Activated effector memory CD4-positive, alpha-beta T cell treated with Interleukin-2 at 50 U/mL for 16 hours (primary cell): ENCODE measurements at places on chromosomes 4 and X.

- no peak for DNase-seq
Observed at GRCh38 chrX:889966-890651, 259.5 kb downstream of the SHOX start.

DNA sequence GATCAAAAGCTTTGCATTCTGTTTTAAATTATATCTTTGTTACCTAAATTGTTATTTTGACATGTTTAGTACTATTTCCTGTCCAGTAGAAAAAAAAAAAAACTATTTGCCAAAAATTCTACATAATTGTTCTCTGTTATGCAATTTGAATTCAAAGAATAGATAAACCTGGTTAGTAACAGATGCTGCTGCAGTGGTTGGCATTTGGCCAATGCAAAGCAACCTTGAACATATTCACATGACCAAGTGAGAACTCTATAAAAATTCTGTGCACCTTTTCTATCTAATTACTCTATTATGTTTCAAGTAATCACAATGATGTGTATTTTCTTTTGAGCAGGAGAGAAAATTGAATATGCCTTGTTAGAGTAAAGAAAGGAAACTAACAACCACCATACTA, 1473.4 kb downstream of the RPA4 start:
- no peak for DNase-seq

DNA sequence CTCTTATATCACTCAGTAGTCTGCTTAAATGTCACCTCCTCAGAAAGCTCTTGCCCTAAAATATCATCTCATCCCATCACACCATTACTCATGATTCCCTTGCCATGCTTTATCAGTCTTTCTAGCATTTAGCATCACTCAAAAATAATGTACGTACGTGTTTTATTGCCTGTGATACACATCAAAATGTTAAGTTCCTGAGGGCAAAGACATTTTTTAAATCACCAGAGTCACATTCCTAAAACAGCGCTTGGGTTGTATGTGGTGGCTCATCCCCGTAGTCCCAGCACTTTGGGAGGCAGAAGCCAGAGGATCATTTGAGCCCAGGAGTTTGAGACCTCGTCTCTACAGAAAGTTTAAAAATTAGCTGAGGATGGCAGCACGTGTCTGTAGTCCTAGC, 21.3 kb upstream of the PDLIM5 start:
- no peak for DNase-seq

DNA sequence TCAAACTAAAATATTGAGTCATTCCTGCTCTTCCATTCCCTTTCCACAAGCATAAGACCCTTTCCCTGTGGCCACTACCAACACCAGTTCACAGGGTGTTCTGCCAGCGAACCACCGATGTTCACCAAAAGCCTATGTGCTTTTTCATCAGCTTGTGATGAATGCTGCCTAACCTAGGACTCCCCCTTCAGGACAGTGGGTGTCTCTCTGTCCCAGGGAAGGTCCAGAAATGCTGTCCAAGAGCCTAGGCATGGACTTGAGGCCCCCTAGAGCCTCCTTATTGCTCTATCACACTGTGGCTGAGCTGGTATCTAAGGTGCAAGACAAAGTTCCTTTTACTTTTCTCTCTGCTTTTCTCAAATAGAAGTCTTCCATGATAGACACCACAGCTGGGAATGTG, 1015.6 kb downstream of the PCDH19 start:
- no peak for DNase-seq

DNA sequence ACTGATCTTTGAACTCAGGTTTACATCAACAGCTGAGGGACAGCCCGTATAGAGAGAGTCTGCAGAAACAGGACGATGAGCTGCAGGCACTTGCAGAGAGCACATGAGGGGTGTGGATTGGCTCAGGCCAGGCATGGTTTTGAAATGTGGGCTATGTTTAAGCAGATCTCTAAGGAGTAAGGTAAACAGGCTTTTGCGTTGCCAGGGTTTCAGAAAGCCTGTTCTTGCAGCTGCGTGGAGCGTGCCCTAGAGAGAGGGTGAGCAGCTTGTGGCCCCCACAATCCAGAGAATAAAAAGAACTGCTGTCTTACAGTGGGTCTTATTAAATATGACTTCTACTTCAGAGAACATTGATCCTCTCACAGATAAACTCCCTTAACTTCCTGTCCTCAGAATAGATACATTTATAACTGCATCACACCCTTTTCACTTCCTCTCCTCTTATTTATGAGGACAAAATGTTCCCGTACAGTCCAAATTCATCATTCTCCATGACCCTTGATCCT, 64.1 kb downstream of the TMA16 start:
- no peak for DNase-seq

- no peak for DNase-seq
Observed at GRCh38 chr4:16739997-16740624, 158.3 kb downstream of the LDB2 start.

- no peak for DNase-seq
Observed at GRCh38 chr4:111946800-111947199, 198.5 kb upstream of the FAM241A start.

DNA sequence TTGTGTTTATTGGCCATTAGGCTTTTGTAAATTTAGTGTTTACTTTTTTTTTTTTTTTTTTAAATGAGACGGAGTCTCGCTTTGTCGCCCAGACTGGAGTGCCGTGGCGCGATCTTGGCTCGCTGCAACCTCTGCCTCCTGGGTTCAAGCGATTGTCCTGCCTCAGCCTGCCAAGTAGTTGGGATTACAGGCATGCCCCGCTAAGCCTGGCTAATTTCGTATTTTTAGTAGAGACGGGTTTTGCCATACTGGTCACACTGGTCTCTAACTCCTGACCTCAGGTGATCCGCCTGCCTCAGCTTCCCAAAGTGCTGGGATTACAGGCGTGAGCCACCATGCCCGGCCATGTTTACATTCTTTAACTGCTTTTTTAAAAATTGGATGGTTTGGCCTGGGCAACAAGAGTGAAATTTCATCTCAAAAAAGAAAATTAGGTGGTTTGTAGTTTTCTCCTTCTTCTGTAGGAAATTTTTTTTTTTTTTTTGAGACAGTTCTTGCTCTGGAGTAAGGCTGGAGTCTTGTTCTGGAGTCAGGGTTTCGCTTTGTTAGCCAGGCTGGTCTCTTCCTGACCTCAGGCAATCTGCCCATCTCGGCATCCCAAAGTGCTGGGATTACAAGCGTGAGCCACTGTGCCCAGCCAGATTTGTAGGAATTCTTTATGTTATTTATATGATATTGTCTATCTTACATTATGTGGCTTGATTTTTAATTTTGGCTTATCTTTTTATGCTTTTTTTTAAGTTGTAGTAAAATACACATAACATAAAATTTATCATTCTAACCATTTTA, 15.1 kb downstream of the UBE2K start:
- DNase-seq: no peak

GRCh38 chr4:48503233-48504025, 13.4 kb downstream of the ZAR1 start:
- DNase-seq: no peak

DNA sequence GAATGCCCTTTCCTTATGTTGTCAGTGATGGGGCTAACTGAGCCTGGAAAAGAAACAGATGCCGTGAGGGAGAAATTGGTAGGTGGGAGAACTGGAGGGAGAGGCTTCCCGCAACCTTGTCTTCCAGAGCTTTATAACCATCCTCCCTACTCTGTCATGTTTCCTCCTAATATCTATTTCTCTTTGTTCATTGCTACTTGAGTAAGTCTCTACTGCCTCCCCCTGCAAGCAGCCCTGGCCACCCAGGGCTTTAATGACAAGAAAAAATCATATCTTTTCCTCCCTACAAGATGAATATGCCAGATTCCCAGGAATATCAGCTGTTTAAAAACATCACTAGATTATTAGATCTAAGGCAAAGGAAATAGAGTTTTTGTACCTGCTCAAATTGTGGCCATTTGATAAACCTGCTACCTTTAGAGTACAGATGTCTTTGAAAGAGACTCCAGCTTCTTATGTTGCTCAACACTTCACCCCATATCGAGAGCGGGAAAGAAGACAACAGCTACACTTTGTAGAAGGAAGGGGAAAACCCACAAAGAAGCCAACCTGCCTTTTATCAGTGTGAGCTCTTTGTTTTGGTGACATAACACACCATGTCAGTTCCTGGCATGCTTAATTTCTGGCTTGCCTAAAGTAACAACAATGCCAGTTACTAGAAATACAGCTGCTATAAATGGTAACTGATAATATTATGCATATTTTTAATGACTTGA, 186.6 kb upstream of the LEF1 start:
- no peak for DNase-seq

DNA sequence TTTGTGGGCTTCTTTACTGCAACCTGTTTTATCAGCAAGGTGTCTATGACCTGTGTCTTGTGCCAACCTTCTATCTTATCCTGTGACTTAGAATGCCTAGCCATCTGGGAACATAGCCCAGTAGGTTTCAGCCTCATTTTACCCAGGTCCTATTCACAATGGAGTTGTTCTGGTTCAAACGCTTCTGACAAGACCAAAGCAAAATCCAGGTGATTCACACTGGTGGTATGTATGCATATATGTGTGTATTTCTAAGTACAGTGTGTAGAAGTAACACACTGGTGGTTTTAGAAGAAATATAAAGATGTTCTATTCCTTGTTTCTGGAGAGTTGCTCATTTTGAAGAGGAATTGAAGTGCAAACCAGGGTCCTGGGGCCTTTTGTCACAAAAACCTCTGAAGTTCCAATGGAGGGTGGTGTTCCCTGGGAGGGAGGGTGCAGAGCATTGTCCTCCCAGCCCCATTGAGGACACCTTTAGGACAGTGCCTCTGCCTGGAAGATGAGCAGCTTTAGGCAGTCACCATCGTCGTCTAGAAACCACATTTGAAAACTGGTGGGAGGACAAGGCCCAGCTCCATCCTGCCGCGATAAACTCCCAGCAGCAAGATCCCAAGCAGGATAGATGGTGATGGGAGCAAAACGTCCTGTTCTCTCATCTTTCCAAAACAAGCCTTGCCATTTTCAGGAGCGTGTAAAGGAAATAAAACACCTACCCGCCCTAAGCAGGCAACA, 191.4 kb downstream of the TSPAN5 start:
- DNase-seq: no peak

DNA sequence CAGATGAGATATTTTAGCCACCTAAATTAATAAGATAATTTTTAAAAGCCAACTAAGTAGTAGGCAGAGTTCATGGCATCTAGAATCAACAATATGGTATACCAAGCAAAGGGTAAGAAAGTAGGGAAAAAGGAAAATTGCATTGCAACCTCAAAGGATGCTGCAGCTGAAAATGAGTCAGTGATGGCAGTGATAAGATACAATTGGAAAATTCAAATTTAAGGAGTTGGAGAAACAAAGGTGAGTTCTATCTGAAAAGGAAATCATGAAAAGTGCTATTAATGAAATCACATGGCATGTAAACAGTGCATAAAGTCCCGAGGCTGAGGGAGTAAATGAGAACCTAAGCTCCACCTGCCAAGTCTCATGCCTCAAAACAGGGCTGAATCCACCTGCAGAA, 33.9 kb downstream of the SHROOM4 start:
- DNase-seq: no peak

GRCh38 chr4:15547392-15547791, 77.7 kb downstream of the CC2D2A start:
- no peak for DNase-seq

- DNase-seq: peak; percentile 42
Observed at GRCh38 chrX:41009850-41010846, 75.1 kb upstream of the USP9X start.

DNA sequence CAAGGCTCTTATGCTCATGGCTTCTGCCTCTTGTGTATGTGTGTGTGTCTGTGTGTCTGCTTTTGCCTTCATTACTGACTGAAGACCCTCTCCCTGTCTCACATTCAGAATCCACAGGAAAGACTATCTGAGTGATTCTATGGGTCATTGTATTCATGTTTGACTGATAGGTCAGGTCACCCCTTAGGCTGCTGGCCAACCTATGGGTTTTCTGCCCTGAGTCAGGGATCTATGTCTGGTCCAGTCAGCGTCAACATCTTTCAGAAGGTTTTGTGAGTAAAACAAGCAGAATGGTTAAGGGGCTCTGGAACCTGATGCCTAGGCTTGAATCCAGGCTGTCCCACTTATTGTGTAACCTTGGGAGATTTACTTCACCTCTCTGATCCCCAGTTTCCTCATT, 30.5 kb downstream of the NHSL2 start:
- DNase-seq: no peak

- DNase-seq: no peak
Observed at GRCh38 chr4:89284020-89284424, 23.6 kb downstream of the GPRIN3 start.

DNA sequence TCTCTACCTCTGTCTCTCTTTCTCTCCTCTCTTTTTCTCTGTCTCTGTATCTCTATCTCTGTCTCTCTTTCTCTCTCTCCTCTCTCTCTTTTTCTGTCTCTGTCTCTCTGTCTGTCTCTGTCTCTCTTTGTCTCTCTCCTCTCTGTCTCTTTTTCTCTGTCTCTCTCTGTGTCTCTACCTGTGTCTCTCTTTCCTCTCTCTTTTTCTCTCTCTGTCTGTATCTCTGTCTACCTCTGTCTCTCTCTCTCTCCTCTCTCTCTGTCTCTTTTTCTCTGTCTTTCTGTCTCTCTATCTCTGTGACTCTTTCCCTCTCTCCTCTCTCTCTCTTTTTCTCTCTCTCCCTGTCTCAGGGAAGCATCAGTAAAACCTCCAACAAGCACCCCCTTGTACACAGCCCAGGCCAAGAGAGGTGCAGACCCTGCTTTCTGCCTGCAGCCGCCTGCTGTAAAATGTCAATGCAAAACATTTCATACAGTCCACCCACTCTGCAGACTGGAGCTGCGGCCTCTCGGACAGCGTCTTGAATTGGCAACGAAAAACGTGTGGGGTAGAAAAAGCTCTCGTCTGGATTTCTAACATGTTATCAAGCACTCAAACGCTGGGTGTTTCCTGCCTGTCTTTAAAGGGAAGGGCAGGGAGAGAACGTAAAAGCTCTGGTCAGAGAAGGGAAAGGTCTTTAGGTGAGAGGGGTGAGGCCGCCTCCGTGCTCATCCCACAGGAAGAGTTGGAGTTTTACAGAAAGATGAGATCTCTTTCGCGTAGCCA, 3.7 kb upstream of the SHOX start:
- DNase-seq: no peak

GRCh38 chr4:124591637-124592036, 120.9 kb downstream of the ANKRD50 start:
- DNase-seq: no peak

- no peak for DNase-seq
Observed at GRCh38 chr4:130712038-130712437, 1616.1 kb downstream of the C4orf33 start.

- DNase-seq: no peak
Observed at GRCh38 chrX:68994135-68994890, 165.5 kb downstream of the EFNB1 start.

DNA sequence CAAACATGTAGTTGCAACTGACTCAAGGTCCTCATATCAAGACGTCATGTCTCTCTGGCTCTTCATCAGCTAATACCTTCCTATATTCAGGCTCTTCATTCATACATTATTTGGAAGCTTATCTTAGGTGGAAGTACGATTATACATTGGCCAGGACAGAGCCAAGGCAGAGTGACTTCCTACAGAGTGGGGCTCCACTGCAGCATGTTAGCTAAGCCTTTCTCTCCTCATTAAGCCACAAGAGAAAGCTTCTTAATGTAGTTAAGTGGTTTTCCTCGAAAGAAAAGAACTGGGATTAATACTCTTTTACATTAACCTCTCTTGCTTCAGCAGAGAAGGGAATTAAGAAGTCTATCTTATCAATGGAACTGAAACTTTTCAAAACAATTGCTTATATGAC, 15.0 kb downstream of the C4orf33 start:
- no peak for DNase-seq

GRCh38 chr4:73317092-73317491, 58.5 kb upstream of the ANKRD17 start:
- no peak for DNase-seq

GRCh38 chr4:125368146-125368545, 53.4 kb downstream of the FAT4 start:
- DNase-seq: no peak

GRCh38 chr4:55407119-55407518, 11.4 kb downstream of the TMEM165 start:
- DNase-seq: no peak
